NCI-H510A treated with DMSO at 0.1 percent for 48 hours (cell line): ENCODE measurements at places on chromosomes 2 and 18.

DNA sequence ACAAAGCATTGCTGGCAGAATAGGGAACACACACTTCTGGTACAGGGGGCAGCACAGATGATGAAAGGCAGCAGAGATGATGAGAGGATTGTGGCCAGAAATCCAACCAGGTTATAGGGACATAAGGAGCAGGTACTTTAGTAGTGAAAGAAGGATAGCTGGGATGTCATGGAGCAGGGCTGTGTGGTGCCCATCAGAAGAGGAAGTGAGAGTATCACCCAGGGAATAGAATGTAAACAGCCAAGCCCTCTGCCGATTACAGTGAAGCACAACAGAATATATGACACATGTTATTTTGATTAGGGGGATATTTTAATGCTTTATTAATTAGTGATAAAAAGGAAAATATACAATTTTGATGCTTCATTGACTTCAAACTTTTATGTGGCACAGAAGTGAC, 883.4 kb upstream of the CDH2 start:
- no peak for DNase-seq

DNA sequence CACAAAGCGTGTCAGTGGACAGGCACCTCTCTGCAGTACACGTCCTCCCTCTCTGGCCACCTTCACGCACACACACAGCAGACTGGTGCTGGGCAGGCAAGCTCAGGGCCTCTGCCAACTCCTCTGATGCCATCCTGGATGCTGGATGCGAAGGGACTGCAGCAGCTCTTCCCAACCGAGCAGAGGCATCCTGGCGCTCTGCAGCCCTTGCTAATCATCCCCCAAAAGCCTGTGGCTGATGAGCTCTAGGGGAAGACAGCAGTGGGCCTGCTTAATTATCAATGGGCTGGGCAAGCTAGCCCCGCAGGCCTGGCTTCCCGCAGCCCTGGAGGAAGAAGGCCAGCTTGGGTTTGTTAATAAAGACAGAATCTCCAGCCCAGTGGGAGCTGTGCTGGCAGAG, 71.3 kb upstream of the TEX51 start:
- no peak for DNase-seq

DNA sequence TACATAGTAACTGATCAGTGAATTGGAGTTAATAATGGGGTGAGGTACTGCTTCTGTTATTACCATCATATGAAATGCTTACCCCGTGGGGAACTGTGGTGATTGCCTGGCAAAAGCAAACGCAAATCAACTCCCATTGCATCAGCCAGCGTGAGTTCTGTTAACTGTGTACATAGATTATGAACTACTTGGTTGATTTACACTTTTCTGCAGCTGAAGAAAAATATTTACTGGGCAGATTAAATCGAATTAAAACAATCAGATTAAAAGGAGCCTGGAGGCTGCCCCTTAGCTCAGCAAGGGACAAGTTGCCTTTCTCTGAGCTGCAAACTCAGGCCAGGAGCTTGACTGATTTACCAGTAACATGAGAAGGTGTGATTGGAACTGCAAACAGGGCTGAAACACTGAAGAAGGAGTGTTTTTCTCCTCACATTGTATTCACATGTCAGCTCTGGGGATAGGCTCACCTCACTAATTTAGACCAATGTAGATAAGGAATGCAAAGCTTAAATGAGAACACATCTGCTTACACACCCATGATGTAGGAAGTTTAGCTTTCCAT, 220.1 kb downstream of the OSR1 start:
- DNase-seq = peak; percentile 60

- no peak for DNase-seq
Observed at GRCh38 chr2:45780541-45781463, 129.3 kb downstream of the PRKCE start.

DNA sequence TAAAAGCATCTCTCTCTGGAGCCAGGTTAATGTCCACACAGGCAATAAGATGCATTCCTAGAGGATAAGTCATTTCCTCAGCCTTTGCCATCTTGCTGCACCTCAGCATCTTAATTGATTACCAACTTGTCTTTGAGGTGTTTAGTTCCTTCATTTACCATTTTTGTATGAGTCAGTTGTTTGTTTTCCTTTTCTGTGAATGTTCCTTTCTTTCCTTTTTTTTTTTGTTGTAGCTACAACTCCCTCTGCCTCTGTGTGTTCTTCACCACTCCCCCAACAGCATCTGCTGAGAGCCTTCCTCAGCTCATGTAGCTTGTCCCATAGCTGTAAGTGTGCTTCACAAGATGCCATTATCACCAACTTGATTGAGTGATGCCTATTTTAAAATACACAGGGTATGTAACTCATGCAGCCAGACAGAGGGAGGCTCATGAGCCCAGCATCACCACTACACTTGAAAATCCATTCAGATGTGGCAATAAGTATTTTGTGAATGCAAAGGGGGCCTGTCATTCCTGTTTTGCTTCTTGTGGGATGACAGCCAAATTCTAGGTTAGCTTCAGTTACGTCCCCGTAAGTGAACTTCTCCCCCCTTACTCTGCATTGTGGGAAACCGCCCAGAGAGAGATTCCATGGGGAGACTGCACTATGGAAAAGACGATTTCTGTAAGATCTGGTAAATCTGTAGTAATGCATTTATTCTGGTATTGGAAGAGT, 315.9 kb upstream of the ZEB2 start:
- no peak for DNase-seq

GRCh38 chr2:96739076-96739632, 710 bp downstream of the LMAN2L start:
- DNase-seq = no peak

- DNase-seq = no peak
Observed at GRCh38 chr2:12430407-12431133, 286.2 kb upstream of the TRIB2 start.

- no peak for DNase-seq
Observed at GRCh38 chr2:182048088-182048487, 62.4 kb downstream of the PPP1R1C start.

- DNase-seq = no peak
Observed at GRCh38 chr2:21046506-21046905, 2.6 kb upstream of the APOB start.

- no peak for DNase-seq
Observed at GRCh38 chr2:101410746-101411145, 23.4 kb upstream of the CREG2 start.

- no peak for DNase-seq
Observed at GRCh38 chr2:136381722-136382633, 264.0 kb upstream of the CXCR4 start.

DNA sequence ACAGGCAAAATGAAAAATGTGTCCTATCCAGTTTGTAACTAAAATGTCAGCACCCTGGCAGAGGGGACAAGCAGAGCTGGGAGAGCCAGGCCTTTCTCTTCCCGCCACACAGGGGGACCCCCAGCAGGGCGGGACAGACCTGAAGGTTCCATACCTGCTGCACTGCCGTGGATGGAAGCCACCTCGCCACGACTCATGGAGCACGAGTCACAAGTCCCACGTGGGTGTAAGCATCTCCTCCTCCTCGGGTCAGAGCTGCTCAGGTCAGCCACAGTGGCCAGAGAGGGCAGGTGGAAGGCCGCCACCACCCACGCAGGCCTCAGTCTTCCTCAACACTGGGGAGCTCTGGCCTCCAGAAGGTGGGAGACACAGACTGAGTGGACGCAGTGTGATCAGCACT, 21.0 kb downstream of the C1QL2 start:
- DNase-seq = no peak

DNA sequence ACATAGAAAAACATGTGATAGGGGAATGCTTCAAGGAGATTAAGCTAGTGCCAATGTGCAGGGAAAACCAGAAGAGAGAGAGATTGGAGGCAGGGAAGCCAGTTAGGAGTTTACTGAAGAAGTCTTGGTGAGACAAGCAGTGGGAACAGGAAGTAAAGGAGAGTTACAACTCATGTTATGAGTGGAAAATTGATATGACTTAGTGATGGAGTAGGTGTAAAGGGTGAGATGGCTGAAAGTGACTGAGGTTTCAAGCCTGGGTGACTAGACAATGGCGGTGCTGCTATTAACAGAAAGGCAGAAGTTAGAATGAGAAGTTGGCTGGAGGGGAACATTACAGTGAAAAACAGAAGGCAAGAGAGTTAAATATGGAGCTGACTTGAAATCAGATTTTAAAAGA, 16.5 kb downstream of the DOK1 start:
- DNase-seq = no peak

DNA sequence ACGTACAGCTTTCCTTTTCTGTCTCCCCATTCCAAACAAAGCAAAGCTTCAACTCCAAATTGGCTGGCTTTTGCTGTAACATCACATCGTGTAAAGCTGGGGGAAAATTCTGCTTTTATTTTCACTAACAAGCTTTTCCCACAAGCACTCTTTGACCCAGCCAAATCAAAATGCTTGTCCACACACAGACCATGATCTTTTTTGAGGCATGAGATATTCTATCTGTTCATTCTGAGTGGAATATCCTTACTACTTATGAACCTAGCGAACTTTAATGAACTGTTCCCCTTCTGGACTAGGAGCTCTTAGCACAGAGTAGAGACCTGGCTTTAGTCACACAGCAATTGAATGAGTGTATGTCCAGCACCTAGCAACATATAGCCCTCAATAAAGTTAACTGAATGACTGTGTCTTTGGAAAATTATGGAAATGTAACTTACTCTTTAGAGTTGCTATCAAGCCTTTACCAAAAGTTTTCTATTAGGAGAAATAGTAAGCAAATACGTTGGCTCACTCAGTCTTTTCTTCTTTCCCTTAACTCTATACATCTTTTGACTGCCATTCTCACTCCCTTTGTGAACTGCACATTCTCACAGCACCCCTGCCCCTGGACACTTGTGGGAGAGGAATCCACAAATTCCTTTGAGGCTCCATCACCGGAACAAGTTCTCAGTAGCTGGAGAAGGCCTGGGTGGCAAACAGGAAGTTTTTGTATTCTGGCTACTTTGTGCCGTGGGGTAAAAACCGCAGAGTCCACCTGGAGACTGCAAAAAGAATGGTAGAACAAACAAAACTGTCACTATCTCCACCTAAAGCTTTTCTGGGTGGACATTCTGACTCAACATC, 1.3 kb upstream of the UBE2E3 start:
- no peak for DNase-seq

DNA sequence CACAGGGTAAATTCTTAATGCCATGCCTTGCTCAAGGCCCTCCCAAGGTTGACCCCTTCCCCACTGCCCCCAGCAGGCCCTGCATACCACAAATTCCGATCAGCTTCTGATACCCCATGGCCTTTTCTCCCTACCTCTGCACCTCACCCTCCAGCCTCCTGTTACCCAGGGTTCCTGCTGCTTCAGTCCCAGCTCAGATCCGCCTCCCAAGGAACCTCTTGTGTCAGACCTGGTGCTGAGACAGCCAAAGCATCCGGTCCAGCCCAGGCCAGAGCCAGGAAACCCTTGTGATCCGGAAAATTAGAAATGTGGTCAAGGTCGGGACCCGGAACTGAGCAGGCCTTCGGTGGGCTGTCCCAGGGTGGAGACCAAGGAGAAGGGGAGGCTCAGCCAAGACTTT, 231.3 kb downstream of the BCL2 start:
- no peak for DNase-seq

- DNase-seq = no peak
Observed at GRCh38 chr2:237879058-237879430, 19.6 kb downstream of the RAMP1 start.

DNA sequence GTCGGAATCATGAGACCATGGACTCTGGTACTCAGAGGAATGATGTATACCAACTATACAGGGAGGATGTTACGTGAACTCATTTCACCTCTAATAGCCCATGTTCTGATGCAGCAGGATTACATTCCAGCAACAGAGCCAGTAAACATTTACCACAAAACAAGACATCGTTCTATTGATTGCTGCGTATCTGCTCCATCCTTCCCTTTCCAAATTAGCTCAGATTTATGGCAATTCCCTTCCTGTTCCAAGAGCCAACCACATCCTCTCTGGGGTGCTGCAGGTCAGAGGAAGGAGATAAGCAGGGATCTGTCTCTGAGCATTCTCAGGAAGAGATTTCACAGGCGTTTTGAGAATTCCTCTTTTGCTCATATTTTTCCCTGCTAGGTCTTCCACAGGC, 98.3 kb downstream of the KLF7 start:
- no peak for DNase-seq

- peak; percentile 40 for DNase-seq
Observed at GRCh38 chr18:80148326-80149199, 39.5 kb downstream of the ADNP2 start.

DNA sequence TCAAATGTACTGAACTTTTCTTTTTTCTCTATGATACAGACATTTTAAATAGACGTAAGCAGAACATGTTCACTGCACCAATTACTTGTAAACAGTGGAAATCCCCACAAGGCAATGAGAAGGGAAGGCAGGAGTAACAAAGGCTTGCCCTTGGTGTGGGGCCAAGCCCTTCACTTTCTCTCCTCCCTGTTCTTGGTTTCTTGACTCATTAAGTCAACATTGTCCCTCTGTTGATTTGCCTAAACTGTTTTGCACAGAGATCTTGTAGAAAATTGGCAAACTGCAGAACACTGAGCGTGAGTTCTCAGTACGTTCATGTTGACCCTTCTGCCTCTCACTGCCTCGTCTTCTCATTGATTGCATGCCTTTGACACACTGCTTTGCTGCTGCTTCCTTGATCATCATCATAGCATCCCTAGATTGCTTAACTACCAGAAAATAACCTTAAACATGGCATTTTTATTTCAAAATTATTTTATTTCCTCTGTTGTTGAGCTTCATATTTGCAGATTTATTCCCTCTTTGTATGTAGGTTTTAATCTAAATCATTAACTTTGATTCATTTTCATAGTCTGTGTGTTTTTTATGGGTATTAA, 257.7 kb downstream of the PTGR3 start:
- peak; percentile 40 for DNase-seq

DNA sequence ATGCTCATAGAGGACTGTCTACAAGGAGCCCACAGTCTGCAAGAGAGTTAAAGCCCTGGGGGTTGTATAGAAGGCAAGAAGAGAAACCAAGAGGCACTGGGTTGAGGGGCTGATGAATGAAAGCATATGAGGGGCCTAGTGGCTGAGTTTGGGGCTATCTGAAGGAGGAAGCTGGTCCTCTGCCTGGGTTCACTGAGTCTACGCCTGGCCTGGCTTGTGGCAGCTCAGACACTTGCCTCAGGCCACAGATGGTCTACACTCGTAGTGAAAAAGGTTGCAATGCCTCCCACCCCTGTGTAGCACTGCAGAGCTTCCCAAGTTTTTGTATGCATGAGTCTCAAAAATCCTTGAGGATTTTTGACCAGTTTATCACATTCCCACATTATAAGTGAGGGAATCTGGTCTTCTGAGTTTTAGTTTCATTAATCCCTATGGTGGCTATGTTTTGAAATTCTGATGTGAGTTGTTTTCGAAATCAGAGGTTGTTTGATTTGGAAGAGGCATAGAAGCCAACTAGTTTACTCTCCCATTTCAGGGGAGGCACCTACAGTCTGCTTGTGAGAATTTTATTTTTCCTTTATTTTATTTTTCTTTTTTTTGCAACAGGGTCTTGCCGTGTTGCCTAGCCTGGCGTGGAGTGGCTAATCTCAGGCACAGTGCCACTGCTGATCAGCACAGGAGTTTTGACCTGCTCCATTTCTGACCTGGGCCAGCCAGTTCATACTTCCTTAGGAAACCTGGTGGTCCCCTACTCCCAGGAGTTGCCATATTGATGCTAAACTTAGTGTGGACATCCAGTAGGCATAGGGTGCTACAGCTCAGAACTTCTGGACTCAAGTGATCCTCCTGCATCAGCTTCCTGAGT, 10.0 kb downstream of the MYCN start:
- no peak for DNase-seq
